ENCODE measurements at places on chromosomes 3 and 15.

GRCh38 chr15:42939841-42940240, 19.3 kb upstream of the TTBK2 start:
- peak; percentile 35 for DNase-seq

DNA sequence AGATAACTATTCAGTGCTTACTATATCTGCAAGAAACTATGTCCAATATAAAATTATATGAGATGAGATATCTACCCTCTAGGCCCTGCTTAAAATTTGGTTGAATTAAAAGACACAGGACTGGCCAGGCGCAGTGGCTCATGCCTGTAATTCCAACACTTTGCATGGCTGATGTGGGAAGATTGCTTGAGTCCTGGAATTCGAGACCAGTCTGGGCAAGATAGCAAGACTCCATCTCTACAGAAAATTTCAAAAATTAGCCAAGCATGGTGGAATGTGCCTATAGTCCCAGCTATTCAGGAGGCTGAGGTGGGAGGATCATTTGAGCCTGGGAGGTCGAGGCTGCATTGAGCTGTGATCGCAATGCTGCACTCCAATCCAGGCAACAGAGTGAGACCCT, 303.7 kb upstream of the UBE2E2 start:
- DNase-seq, result no peak

DNA sequence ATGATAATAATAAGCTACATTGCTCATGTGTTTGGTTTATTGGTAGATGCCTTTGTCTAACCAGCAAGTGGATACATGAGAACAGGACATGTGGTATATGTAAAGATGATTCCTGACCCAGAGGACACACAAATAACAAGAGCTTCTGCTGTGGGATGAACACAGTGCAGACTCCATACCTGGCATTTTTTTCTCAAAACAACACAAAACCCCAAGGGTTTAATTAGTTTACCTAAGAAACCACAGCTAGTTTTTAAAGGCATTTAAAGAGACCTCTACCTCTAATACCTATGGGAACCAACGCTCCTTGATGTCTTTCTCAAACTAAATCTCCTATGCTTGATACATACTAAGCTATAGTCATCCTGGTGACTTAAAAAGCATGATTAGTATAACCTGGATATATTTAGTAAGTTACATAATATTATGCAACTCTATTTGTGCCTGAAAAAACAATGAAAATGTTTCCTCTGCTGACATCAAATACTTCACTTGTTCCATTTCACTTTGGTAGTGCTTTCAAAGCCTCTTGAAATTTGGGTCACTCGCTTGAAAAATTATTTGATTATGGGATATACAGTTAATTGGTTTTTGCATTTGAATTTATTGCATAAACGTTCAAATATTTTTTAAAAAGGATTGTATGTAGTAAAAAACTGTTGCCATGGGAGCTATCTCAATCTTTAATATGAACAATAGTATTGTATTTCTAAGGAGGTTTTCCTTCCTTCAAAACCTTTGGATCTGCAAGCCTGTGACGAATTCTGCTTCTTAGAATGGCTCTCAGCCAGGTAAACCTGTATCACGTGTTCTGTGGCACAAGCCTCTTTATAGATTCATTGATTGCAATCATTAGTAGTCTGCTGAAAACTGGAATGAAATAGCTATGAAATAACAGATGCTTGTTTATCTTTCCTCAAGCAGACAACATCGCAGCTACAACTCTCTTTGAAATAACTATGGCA, 233.0 kb upstream of the KCNMB2 start:
- no peak for DNase-seq

GRCh38 chr15:81859737-81860516, 185.9 kb downstream of the MEX3B start:
- DNase-seq, result no peak

DNA sequence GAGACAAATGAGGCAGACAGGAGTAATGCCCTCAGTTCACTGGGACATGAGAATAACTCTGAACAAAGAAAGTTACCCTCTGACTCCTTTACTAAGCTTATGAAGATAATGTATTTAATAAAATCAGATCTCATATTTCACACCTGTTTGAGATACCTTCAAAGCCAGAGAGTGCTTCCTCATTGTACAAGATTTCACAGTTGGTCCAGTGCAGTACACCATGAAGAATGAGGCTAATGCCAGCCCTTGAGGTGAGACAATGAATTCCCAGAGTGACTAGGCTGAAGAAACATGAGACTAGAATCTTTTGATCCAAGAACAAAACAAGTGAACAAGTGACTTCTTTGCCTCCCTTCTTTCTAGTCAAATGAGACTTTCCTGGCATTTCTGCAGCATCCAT, 1133.8 kb downstream of the TUSC7 start:
- DNase-seq, result no peak

DNA sequence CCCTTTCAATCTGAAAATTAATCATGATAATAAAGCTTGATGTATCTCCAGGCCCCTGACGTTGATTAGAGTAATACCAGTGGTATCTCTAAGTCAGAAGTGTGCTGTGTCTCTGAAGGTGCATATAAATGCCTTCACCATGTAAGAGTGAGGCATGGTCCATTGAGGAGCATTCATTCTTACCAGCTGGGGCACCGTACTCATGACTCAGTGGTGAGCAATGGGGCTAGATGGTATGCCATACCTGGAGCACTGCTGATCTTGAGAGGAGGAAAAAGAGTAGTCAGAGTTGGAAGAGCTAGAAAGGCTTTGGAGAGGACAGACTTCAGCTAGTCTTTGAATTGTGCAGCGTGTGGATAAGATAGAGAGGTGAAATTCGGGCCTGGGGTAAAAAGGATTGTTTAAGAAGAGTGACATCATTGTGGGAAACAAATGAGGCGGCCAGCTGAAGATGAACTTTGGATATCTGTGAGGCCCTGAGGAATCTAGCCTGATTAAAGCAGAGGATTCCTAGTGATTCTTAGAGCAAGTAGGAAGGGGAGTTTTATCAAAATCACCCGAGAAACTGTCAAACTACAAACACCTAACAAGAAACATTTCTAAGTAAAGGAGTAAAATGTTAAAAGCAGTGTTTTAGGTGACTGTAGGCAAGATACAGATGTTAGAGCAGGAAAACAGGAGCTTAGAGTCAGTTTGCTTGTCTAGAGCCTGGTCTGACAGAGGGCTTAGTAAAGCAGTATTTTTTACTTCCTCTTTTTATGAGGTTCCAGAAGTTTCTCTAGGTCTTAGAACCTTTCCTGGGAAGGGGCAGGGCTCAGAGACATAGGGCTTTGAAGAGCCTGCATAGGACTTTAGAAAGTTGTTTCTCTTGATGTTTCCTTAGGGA, 13.6 kb downstream of the TMOD3 start:
- DNase-seq, result no peak

GRCh38 chr15:95733931-95734330, 596.6 kb upstream of the NR2F2 start:
- DNase-seq, result no peak

DNA sequence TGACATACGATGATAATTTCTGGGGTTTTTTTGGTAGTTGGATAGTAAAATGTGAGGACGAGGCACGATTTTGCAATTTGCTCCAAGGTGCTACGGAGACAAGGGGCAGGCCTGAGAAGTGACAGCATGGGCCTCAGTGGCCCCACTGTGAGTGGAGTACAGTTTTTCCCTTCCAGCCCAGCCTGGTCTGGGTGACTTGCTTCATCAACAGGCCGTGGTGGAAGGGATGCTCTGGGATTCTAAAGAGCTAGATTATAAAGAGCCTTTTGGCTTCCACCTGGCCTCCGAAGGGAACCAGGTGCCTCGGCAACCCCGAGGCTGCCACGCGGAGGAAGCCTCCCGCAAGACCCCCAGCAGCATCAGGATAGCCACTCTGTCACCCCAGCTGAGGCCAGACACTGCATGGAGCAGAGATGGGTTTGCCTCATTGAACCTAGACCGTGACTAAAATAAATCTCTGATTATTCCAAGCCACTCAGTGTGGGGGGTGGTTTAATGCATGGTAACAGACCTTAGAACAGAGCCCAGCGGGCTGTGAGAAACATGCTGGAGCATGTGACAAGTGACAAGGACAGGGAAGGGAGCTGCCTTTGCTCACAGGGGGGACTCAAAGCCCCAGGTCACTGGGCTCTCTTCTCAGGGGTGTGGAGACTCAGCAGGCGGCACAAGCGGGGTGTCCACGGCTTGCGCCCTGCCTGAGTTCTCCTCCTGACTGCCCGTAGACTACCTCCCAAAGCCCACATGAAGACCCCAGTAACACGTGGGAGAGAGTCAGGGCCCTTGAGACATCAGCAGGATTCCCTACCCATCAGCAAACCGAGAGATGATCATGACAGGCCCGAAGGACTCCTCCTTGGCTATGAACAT, 22.6 kb upstream of the SLC41A3 start:
- DNase-seq, result no peak

DNA sequence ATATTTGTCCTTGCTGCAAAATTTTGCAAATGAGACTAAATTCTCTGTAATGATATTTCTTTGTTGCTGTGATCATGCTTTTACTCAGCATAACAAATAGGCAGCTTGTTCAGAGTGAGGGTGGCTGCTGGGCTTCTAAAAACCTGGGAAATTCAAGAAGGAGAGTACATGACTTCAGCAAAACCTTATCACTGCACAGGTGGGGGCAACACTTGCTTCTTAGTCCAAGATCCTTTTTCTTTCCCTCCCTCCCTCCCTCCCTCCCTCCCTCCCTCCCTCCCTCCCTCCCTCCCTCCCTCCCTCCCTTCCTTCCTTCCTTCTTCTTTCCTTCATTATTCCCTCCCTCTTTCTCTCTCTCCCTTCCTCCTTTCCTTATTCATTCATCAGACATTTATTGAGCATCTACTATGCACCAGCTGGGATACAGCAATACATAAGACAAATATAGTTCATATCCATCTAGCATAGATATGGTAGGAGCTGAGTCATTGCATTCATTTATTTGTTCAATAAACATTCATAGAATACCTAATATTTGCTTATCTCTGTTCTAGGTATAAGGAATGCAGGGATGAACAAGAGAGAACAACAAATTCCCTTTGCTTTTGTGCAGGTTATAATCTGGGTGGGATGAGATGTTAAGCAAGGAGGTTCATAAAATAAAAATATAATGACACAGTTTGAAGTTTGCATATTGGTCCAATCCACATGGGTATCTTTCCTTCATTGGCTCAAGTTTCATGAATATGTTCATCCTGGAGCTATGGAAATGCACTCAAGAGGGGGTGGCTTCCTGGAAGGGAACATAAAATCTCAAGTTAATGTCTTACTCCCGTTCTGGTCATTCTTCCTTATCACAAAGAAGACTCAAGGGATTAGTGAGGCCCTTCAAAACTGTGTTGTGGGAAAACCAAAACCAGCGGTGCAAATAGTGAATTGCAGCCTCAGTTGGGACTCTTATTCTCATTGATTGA, 210.7 kb downstream of the PDCD6IP start:
- DNase-seq, result no peak

DNA sequence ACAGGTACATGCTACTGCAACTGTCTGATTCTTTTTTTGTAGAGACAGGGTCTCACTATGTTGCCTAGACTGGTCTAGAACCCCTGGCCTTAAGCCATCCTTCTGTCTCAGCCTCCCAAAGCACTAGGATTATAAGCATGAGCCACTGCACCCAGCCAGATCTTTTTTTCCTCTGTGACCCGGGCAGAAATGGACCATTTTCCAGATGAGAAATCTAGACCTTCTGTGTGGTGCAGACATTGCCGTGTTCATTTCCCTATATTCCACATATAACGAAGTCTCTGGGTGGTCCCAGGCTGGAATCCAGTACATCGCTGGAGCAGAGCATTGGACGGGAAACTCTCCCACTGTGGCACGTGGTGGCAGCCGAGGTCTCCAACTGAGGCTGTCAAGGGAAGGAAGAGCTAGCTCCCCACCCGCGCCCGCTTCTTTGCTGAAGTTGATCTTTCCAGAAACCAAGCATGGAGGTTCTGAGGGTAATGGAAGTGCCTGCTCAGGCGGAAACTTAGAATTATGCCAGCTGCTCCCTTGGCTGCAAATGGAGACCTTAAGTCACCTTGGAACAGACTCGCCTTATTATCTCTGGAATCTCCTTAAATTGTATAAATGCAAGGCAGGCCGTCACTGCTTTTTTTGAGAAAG, 23.1 kb upstream of the TXNRD3 start:
- no peak for DNase-seq

GRCh38 chr15:75669191-75669878, 21.6 kb downstream of the SNX33 start:
- no peak for DNase-seq

- DNase-seq, result no peak
These were observed 48.9 kb upstream of the GMNC start for GRCh38 chr3:190911382-190911781.

GRCh38 chr15:40192942-40193341, 32.1 kb downstream of the BUB1B start:
- no peak for DNase-seq

DNA sequence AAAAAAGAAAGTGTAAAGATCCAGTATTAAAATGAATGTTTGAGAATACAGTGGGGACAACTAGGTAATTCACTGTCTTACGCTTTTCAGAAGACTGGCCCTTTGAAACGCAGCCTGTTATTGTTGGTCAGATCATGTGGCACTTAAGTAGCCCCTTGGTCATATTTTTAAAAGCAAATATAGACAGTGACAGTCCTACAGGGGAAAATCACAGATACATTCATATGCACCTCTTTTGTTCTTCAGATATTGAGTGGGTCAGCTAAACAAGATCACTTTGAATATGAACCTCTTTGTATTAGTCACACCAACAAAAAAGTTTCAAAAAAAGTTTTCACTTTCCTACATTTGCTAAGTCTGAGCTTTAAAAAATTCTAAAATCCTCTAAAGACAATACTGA, 36.0 kb downstream of the TIGIT start:
- no peak for DNase-seq

GRCh38 chr3:50325113-50325480, 2.6 kb upstream of the HYAL2 start:
- DNase-seq, result no peak

DNA sequence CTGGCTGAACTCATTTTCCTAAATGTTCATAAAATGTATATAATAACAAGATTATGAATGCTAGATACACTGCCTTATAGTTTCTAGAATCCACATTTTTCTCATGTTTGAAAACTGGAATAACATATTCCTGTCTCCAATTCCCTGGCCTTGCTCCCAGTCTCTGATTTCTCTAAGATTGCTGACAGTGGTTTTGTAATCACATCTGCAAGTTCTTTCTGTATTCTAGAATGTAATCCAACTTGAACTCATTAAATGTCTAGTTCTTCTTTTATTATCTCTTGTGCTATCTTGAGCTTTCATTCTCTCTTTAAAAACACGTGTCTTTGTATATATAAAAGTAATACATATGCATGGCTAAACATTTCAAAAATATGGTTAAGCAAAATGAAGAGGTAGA, 215.2 kb upstream of the ADAMTS9 start:
- DNase-seq, result no peak

GRCh38 chr3:155404486-155404885, 111.0 kb upstream of the STRIT1 start:
- no peak for DNase-seq

- no peak for DNase-seq
These were observed 85.7 kb upstream of the MYZAP start for GRCh38 chr15:57505949-57506391.

DNA sequence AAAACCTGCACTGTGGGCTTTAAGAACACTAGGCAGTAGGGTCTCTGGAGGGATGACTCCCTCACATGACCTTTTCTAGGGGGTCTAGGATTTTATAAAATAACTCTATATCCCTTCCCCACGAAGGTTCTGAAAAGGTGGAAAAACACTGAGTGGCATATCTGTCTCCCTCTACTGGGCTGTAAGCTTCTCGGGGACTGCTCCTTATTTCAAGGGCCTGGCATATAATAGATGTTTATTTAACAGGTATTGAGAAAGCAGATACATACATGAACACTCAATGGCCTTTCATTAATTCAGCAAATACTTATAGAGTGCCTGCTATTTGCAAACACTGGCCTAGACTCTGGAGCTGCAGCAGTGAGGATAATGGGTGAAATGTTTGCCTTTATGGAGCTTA, 146.2 kb upstream of the WNT5A start:
- no peak for DNase-seq

GRCh38 chr15:96011136-96011535, 319.4 kb upstream of the NR2F2 start:
- DNase-seq, result no peak
